Central memory CD4-positive, alpha-beta T cell (primary cell): ENCODE measurements at places on chromosomes 11 and 22.

DNA sequence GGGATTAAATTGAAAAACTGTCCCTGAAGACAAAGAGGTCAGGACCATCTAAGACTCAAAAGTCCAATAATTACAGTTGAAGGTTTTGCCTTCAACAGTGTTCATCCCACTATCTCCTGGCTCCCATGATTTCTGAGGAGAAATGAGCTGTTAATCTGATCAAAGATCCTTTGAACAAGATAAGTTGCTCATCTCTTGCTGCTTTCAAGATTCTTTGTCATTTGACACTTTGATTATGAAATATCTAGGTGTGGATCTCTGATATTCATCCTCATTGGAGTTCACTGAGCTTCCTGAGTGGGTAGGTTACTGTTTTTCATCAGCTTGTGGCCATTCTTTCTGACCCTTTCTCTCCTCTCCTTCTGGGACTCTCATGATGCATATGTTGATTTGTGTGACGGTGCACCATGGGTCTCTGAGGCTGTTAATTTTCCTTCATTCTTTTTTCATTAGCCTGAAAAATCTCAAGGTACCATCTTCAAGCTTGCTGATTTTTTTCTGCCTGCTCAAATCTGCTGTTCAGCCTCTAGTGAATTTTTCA is 20.9 kb downstream of the PC start:
- DNase-seq, result no peak

- DNase-seq, result no peak
Measured at GRCh38 chr22:29312218-29313125, 3.0 kb downstream of the RASL10A start.

GRCh38 chr22:45518136-45518535 is 15.5 kb downstream of the FBLN1 start:
- DNase-seq, result no peak

GRCh38 chr11:118895093-118896039 is 11.7 kb downstream of the CXCR5 start:
- DNase-seq, result peak; percentile 82

- no peak for DNase-seq
Measured at GRCh38 chr22:40194656-40195055, 16.9 kb downstream of the TNRC6B start.

DNA sequence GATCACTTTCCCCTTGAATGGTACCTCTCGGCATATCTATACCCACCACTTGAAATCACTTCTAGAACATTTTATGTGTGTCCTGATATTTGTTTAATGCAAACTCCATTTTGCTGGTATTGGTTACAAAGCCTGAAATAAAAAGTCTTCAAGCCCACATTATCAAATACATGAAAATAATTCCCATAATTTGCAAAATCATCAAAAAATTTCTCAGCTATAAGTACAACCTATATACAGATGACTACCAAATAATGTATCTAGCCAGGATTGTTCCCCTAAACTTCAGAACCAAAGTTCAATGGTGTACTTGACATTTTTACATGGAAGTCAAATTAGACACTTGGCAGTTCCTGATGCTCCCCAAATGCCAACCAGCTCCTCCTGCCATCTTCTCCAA is 71.8 kb downstream of the PRCP start:
- DNase-seq, result no peak

- no peak for DNase-seq
Measured at GRCh38 chr11:99432677-99433076, 411.9 kb downstream of the CNTN5 start.

GRCh38 chr11:83116015-83116641 is 40.8 kb upstream of the PCF11 start:
- DNase-seq, result no peak

GRCh38 chr11:69400771-69401590 is 80.5 kb upstream of the LINC01488 start:
- no peak for DNase-seq

GRCh38 chr22:40403651-40404050 is 33.3 kb downstream of the SGSM3 start:
- no peak for DNase-seq

GRCh38 chr22:50531962-50532674 is 2.3 kb upstream of the TYMP start:
- no peak for DNase-seq

- no peak for DNase-seq
Measured at GRCh38 chr11:133172349-133172748, 360.0 kb downstream of the OPCML start.

DNA sequence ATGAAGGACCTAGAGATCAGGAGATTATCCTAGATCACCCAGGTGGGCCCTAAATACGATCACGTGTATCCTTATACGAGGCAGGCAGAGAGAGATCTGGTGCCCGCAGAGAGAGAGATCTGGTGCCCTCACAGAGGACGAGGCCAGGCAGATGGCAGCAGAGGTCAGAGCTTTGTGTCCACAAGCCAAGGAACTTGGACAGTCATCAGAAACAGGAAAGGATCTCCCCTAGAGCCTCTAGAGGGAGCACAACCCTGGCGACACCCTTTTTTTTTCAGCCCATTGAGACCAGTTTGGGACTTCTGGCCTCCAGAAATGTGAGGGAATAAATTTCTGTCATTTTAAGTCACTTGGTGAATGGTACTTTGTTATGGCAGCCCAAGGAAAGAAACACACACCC is 25.5 kb upstream of the TIMP3 start:
- no peak for DNase-seq

DNA sequence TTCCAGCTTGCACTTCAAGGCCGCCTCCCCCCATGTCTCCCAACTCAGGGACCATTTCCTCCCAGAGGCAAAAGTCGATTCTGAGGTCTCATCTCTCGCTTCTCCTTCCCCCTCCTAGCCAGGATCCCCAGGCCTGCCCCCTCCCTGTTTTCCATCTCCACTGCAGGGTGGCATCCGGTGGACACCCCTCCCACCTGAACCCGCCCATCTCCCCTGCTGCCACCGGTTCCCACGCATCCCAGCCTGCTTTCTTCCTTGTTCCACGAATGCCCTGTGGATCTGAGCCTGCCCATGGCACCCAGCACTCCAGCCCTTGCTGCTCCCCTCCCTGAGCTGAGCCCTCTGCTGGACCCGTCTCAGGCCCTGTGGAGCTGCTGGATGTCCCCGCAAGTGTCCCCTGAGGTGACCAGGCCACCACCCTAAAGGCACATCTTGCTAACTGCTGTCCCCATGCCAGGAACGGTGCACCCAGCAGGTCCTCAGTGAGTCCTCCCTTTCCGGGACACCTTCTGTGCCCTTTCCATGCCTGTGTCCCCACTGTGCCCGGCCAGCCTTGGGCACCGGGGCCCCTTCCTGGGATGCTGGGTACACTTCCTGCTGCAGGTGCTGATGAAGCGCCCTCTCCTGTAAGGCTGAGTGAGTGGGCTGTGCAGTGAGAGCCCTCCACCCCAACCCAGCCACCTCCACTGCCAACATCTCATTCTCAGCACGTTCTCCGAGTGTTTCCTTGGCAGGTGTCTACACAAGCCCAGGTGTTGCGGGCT is 936 bp downstream of the IL17REL start:
- no peak for DNase-seq

DNA sequence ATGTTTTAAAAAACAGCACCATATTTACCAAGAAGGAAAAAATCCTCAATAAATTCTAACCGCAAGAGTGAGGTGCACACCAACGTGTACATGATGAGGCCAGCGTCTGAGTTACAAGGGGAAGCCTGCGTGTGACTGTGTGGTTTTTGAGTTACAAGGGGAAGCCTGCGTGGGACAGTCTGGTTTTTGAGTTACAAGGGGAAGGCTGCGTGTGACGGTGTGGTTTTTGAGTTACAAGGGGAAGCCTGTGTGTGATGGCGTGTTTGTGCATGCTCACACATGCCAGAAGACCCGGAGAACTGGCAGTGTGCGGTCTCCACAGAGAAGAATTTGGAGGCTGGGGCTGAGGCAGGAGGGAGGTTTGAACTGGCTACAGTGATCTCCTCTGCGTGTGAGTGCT is 1376.4 kb downstream of the TBC1D22A start:
- DNase-seq, result no peak

GRCh38 chr11:464316-464715 is 14.2 kb downstream of the PTDSS2 start:
- DNase-seq, result no peak
